ENCODE measurements at places on chromosomes 4 and X.

DNA sequence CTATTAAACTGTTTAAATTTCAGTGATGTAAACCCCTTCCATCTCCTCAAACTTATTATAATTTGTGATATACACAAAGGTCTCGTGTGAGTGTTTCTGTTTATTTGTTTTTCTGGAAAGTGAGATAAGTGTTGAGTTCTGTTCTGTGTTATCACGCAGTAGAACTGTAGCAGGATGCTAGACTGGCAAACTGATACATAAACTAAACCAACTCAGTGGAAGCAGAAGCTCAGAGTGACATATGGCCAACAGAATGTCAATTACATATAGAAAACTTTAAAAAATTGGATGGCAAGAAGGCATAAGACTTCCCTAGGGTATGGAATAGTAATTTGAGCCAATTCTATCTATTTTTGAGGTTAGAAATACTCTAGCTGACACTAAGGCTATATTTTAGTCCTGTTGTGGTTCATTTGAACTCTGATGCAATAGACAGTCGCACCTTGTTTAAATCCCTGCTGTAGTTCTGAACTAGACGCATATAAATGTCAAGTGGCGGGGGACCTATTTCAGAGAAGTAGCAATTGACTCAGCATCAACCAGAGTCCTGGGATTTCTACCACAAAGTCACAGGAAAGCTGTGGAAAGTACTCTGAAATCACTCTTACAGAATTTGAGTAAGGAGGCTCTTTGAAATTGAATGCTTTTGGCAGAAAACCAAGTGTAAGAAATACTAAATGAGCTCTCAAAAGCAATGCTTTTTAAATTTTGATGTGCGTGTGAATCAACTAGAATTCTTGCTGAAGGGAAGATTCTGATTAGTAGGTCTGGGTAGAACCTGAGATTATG lies 294.4 kb downstream of the INPP4B start:
- DNase-seq = no peak

DNA sequence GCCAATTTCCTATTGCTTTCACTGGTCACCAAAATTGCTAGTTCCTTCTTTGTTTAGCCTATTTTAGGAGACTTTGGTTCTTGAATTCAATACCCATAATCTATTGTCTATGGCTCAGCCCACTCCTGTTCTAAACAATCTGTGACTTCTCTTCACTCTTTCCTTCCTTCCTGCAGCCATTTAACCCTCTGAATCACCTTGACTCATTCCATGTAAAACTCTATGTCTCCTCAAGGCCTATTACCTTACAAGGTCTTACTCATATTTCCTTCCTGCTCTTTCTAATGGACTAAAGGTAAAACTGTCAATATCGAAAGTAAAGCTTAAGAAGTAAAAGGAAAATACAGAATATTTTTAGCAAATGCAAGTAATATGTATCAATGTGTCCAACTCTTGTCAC lies 301.6 kb downstream of the ARHGAP24 start:
- no peak for DNase-seq

GRCh38 chrX:125204681-125205132 lies 115.0 kb upstream of the TEX13C start:
- DNase-seq = no peak

GRCh38 chr4:154230723-154231122 lies 260.9 kb downstream of the DCHS2 start:
- DNase-seq = no peak

DNA sequence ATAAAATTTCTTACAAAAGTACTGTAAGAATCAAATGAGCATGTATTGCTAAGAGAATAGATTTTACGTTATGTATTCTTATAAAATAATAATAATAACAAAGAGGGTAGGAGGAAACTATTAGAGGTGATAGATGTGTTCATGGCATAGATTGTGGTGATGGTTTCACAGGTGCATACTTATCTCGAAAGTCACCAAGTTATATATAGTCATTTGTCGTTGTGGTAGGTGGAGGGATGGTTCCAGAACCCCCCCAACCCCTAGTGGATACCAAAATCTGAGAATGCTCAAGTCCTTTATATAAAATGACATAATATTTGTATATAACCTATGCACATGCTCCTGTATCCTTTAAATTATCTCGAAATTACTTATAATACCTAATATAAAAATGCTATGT lies 36.7 kb upstream of the H2AZ1 start:
- no peak for DNase-seq

GRCh38 chr4:2289311-2289954 lies 27.5 kb upstream of the MXD4 start:
- DNase-seq = no peak

GRCh38 chr4:172887959-172888358 lies 280.7 kb upstream of the GALNT7 start:
- no peak for DNase-seq

GRCh38 chr4:114040319-114041116 lies 61.1 kb upstream of the ARSJ start:
- no peak for DNase-seq

- DNase-seq = no peak
Observed at GRCh38 chr4:91359041-91360031, 944.4 kb upstream of the GRID2 start.

DNA sequence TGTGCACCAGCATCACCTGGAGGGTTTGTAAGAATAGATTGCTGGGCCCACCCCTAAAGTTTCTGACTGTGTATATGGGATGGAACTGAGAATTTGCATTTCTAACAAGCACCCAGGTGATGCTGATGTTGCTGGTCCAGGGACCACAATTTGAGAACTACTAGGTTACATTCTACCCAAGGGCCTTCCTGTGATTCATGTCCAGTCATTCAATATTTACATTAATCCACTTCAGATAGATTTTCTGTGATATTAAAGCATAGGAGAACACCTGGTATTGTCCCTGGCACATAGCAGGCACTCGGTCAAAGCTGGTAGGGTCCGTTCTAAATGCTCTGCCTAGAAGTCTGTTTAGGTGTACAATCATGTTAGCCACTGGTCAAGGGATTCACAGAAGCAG lies 19.5 kb upstream of the XPNPEP2 start:
- no peak for DNase-seq

DNA sequence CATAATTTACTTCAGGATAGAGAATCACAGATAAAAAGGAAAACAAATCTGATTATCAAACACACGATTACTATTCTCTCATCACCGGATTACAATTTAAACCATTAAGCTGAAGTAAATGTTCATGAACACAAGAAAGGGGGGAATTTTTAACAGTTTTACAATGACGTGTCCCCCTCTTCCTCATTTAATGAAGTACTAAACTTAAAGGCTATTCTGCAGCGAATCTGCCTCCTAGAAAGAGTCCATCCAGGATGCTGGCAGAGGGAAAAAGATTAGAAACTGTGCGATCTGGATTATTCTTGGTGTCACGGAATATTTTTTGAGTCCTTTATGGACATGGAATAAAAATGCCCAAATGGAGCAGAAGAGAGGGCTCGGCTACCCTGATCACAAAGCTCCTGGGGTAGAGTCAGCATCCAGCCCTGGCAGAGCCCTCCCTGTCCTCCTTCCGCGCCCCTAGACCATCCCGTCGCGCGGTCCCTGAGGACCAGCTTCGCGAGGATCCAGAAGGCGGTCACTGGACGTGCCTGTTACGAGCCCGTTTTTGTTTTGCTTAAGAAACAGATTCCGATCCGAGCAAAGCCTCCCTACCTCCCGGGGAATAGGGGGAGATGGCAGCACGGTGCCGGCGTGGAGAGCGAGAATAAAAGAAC lies 1.2 kb downstream of the ELF2 start:
- DNase-seq = peak; percentile 65

DNA sequence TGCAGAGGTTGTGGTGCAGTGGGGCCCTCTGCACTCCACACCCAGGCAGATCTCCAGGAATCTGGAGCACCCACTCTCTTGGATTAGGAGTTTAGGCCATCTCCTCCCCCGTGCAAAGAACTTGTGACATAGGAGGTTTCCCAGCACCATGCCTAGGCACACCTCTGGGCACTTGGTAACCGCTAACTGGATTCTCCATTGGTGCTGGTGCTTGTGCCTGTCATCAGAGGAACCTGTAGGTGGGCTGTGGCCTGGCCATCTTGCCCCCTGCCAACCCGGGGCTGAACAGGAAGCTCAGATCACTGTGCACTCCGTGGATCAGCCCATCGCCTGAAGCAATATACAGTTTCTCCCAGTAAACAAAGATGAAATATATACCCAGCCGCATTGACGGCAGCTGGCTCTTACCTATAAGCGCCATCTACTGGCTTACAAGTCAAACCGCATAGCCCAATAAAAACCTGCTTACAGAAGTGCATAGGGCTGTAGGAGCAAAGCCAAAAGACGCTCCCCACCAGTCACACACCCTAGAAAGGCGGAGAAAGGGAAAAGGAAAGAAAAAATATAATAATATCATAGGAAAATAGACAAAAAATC lies 19.1 kb upstream of the TEX13B start:
- no peak for DNase-seq

DNA sequence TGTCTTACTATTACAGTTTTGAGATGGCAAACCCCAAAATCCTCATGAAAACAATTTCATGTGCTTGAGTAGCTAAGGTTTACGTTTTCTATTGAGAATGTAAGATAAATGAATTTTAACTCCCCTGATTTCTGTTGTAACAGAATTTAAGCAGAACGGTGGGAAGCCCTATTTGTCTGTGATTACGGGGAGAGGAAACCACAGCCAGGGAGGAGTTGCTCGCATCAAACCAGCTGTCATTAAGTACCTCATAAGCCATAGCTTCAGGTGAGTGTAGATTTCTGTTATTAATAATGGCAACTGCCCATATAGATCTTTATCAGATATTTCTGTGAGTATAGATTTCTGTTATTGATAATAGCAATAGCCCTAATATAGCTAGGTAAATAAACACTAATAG lies 44.2 kb upstream of the RHOH start:
- no peak for DNase-seq

GRCh38 chr4:11106759-11107158 lies 321.9 kb downstream of the HS3ST1 start:
- peak; percentile 11 for DNase-seq

DNA sequence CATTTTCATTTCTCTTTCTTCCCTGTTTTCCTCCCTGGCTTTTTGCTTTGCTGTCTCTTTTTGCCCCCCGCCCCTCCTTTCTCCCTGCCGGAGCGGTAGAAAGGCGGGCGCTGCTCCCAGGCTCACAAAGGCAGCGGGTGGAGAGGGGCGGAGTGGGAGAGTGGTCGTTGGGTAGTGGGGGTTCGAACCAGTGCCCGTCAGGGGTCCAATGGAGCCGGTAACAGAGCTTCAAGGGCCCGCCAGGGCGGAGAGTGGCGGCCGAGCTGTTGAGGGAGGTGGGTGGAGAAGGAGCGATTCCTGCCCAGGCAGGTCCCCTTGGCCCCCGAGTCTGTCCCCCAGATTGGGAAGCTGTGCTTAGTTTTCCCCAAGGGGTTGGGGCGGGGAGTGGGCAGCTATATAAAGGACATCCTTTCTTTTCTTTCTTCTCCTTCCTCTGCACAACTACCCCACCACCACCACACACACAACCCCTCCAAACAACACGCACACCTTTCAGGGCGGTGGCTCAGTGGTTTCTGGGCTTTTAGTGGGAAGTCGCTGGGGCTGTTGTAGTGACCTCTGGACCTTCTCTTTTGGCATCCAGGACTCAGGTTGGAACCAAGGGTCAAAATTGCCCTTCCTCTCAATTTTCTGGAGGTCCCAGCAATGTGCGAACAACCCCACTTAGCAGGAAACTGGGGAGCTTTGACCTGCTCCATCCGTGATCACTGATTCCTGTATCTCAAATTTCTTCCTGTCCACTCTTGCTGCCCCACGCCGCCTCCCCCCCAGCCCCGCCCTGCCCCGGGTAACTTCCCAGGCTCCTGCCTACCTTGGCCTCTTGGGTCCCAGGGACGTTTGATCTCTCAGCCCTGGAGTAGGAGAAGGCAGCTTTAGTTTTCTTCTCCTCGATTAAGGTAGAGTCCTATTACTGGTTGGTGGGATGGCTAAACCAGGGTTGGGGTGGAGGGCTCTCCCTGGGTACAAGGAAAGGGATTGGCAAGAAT lies 1.9 kb downstream of the EFNB1 start:
- DNase-seq = no peak

- DNase-seq = peak; percentile 86
Observed at GRCh38 chr4:21512353-21512752, 436.2 kb downstream of the KCNIP4 start.

DNA sequence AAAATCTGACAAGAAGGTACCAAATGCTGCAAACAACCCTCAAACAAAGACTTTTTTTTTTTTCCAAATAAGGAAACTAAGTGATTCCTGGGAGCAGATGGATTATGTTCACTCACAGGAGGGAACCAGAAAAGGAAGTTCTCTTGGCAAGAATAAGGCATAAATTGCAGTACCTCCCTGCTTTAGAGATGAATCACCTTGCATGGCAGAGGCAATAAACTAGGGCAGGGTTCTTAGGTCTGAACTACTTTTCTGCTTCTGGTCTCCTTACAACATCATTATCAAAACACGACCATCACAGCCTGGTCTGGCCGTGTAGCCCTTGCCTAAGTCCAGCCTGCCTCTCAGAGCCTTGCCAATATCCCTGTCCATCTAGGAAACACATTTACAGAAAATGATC lies 6.3 kb downstream of the TMEM31 start:
- no peak for DNase-seq

DNA sequence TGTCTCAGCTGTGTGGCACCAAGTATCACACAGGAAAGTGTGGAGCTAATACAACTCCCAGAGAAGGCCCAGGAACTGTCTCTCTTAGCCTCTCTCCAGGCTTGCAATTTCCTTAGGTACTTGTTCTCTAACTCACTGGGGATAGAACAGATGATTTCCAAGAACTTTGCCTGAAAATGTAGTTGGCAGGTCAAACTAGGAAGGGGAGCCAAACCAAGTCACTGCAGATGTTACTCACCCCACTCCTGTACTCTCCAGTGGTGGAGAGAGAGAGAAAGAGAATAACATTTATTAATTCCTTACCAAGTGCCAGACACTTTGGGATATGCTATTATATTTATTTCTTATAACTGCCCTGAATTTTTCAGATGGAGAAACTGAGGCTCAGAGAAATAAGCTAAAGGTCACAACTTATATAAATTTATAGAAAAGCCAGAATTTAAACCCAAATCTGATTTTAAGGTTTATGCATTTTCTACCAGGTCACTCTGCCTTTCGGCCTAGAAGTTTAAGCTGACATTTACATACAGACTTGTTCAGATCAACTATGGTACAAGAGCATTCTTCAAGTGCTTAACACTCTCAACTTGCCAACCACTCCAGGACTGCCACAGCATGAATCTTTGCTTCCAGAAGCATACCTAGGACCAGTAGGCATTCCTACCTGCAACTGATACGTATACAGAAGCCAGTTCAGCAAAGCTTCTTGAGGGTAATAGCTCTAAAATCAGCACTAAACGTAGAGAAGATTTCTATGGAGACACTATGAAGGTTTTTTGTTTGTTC lies 248.6 kb upstream of the ETNPPL start:
- no peak for DNase-seq

DNA sequence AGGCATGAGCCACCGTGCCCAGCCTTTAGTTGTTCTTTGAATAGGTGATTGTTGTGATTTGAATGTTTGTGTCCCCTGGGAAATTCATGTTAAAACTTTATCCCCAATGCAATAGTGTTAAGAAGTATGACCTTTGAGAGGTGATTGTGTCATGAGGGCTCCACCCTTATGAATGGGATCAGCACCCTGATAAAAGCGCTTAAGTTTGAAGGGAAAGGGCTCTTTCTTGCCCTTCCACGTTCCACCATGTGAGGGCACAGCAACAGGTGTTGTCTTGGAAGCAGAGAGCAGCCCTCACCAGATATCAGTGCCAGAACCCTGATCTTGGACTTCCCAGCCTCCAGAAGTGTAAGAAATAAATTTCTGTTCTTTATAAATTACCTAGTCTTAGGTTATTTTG lies 33.7 kb upstream of the RP2 start:
- DNase-seq = no peak

GRCh38 chr4:13856387-13856786 lies 228.9 kb upstream of the BOD1L1 start:
- no peak for DNase-seq

- no peak for DNase-seq
Observed at GRCh38 chr4:143391261-143391660, 54.6 kb downstream of the GAB1 start.
